ENCODE measurements at places on chromosomes 5 and 9.
A peak's percentile ranks its signal among the peaks of the same experiment; 100 is the strongest.

- no peak for DNase-seq
Observed at GRCh38 chr5:104733063-104733669, 1170.6 kb upstream of the NUDT12 start.

DNA sequence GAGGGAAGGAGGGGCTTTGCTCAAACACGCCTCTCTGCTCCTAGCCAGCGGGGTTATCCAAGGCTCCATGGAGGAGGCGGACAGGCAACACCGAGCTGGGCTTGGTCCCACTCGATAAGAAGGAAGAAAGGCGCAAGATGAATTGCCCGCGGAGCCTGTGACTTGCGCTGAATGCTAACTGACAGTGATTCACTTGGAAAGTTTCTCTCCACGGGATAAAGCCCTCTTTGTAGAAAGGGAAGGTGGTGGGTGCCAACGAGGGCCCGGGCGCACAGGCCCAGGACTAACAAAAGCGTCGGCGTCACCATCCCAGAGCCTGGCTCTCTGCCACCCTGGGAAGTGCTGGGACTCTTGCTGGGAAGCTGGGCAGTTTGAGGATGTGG, 76.0 kb downstream of the VAV2 start:
- no peak for DNase-seq

GRCh38 chr5:111739416-111739815, 17.6 kb downstream of the NREP start:
- DNase-seq, result no peak

- DNase-seq, result no peak
Observed at GRCh38 chr5:8408258-8408657, 539.3 kb downstream of the MTRR start.

- no peak for DNase-seq
Observed at GRCh38 chr5:474840-475661, 32.1 kb downstream of the EXOC3 start.

DNA sequence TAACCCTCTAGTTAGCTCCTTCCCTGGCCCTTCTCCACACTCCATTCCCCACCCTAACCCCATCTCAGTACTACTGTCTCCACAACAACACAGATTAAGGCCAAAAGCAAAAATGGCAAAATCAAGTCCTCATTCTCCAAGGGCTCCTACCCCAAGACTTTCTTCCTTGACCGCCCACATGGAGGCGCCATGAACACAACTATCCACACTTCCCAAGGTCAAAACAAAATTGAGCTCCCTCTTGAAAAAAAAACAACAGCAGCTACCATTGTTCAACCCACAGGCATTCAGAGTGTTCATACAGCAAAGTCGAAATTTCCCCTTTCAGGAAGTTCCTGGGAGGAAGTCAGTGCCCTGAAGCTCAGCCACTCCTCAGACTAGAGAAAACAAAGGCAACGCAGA, 54.4 kb downstream of the GNAQ start:
- DNase-seq, result peak; percentile 47

DNA sequence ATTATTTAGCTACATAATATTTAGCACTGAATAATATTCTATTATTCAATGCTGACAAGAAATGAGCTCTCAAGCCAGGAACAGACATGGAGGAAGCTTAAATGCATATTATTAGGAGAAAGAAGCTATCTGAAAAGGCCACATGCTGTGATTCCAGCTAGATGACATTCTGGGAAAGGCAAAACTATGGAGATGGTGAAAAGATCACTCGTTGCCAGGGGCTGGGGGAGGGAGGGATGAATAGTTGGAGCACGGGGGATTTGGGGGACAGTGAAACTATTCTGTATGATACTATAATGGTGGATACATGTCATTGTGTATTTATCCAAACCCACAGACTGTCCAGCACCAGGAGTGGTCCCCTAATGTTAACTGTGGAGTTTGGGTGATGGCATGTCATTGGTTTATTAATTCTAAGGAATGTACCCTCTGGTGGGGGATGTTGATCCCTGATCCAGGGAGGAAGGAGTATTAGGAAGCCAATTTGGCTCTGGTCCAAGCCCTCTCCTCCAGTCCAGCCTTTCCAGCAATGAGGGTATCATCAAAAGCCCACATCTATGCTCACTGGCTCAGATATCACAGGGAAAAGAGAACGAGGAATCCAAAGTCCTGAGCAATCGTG, 162.5 kb downstream of the COL23A1 start:
- no peak for DNase-seq

- no peak for DNase-seq
Observed at GRCh38 chr5:164581889-164582288, 1076.5 kb downstream of the MAT2B start.

DNA sequence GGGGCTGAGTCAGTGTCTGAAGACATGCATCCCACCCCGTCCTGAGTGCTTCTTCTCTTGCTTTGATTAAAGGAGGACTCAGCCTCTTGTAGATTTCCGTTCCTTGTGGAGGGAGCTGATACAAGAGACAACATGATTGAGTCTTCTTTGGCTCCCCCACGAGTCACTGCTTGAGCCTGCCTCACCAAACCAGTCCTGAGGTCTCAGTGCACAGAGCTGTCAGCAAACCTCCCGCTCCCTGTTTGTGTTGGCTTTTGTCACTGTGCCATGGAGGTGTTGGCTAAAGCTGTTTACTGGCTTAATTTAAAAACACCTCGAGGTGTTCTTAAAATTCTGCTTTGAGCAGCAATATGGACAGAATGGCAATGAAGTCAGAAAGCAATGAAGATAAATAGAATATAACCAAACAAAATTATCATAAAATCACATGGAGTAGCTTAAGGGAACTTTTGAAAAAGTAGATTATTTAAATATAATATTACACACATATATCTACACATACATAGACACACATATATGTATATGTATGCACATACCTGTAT, 234.1 kb upstream of the ANKRD55 start:
- no peak for DNase-seq

GRCh38 chr9:121222524-121223171, 21.0 kb upstream of the RAB14 start:
- DNase-seq, result peak; percentile 16

- DNase-seq, result no peak
Observed at GRCh38 chr5:93120051-93120450, 461.0 kb downstream of the NR2F1-AS1 start.

- DNase-seq, result no peak
Observed at GRCh38 chr9:134460206-134460605, 134.0 kb downstream of the RXRA start.

DNA sequence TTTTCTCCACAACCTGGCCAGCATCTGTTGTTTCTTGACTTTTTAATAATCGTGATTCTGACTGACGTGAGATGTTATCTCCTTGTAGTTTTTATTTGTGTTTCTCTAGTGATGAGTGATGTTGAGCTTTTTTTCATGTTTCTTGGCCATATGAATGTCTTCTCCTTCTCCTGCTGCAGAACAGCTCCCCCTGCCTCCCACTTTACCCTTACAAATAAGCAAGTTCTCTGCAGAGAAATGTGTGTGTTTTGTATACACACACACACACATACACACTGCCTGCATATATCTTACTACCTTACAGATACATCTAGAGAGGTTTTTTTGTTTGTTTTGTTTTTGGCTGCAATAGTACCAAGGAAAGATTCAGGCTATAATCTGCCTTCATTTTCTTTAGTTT, 88.7 kb upstream of the PHF24 start:
- no peak for DNase-seq

DNA sequence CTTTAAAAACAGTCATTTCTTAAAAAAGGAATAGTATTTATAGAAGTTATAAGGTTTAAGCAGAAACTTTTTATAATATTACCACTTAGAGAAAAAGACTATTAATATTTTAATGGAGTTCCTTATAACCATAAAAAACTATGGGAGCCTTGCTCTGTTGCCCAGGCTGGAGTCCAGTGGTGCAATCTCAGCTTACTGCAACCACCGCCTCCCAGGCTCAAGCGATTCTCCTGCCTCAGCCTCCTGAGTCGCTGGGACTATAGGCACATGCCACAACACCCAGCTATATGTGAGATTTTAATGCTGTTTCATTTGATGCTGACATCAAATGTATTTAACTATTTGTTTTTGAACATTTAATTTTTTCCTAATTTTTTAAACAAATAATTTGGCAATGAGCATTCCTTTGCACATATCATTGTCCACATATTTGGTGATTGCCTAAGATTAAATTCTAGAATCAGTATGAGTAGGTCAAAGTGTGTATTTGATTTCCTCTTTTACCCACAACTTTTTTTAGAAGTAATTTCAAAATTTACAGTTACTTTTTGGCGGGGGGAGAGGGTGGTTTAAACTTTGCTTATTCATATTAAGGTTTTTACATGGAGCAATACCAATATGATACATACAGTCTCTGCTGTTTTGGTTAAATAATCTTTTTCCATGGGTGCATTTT, 235.5 kb downstream of the ARHGEF28 start:
- DNase-seq, result no peak

DNA sequence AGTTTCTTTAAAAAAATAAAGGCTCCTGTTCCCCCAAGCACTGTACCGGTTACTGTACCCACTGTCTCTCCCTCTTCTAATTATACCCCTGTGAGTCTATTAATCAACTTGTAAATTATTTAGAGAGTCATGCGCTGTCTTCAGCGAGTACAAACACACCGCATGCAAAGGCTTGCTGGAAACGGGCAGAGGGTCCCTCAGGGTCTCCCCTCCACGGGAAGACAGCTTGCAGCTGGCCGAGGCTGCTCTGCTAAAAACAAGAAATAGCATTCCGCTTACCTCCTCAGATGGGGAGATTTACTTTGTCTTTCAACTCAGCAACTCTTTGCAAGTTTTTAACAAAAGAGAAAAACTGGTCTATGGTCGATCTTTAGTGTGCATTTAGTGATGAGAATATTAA, 71.8 kb downstream of the AK8 start:
- no peak for DNase-seq

- no peak for DNase-seq
Observed at GRCh38 chr9:4170231-4170630, 129.6 kb downstream of the GLIS3 start.

DNA sequence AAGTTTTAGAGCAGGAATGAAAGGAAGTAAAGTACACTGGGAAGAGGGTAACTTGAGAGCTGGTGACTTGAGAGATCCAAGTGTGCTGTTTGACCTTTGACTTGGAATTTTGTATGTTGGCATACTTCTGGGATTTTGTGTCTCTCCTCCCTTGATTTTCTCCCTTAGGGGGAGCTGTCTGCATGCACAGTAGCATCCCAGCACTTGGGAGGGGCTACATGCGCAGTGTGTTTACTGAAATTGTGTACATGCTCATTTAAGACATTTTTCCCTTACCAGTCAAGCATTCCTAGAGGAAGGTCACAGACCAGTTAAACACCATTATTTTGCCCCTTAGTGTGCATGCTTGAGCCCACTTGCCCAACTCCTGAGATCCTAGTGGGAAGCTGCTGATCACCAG, 120.1 kb downstream of the ZNF622 start:
- DNase-seq, result no peak

GRCh38 chr5:142619815-142620214, 66.1 kb downstream of the FGF1 start:
- no peak for DNase-seq

DNA sequence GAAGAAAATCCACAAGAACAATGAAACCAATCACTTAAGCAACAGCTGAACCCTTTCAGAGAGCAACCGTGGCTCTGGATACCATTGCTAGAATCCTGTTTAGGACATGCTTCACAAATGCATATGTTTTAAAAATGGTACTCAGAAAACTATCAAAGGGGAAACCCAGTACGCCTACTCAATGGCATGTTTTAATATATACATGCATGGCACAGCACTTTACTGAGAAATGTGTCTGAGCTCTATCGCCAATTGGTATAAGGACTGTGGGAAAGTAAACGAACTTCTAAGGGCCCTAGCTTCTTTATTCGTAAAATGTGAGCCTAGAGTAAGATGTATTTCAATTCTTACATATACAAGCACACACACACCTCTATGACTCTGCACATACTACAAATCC, 72.3 kb downstream of the PTBP3 start:
- no peak for DNase-seq

DNA sequence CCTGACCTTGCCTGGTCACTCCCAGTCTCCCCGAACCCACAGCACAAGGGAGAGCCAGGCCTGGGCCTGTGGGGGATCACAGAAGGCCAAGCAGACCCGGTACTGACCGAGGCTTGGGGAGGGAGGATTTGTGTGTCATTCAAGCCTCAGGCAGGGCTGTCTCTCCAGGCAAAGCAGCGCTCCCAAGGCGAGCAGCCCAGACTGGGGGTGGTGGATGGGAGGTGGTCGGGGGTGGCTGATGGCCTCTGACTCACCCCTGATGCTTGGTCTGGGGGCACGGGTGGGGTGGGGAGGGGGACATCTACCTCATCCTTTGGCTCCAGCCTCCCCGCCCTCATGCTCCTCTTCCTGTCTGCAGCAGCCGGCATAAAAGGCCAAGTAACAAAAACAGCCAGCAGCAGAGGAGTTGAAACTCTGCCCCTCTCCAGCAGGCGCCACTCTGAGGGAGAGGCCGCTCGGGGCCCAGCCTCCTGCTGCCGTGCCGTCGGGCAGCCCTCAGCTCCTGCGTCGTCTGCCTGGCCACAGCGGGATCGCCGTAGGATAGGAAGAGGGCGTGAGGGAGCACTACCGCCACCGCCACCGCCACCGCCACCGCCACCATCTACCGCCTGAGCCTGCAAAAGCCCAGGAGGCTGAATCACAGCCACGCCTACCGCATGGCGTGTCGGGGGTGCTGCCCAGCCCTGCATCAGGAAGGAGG, 166.0 kb downstream of the OLFM1 start:
- no peak for DNase-seq

GRCh38 chr5:143547342-143547741, 143.9 kb upstream of the NR3C1 start:
- no peak for DNase-seq

DNA sequence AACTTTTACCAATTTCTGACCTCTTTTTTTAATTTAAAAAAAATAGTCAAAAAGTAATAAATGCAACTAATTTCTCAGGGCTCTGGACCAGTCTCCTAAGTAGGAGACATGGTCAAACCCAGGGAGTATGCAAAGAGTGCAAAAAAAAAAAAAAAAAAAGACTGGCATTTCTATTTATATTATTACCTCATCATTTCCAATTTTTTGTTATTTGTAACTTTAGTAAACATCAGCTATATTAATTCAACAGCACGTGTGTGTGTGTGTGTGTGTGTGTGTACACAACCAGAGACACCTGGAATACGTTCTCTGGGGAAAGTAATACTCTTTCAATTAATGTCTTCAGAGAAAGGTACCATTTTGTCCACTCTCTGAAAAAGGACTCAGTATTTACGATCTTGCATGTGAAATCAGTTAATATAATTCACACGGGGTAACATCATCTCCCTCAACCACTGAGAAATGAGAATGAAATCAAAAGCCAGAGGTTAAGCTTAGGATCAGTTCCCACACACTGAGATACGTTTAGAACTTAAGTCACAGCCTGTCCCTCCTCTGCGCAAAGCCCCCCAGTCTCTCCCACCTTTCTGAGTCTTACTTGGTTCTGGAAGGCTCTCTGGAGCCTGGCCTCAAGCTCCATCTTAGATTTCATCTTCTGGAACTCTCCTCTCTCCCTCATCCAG, 21.9 kb downstream of the ZNF608 start:
- DNase-seq, result no peak
